Activated CD4-positive, alpha-beta T cell treated with anti-CD3 and anti-CD28 coated beads, Interleukin-2, amount 50 U/mL, for 24 hours (primary cell): ENCODE measurements at places on chromosomes 1 and 21.
A peak's percentile ranks its signal among the peaks of the same experiment; 100 is the strongest.

GRCh38 chr1:75234562-75234961 is 100.4 kb downstream of the LHX8 start:
- no peak for DNase-seq

GRCh38 chr1:165895451-165895871 is 68.0 kb downstream of the UCK2 start:
- DNase-seq: no peak

DNA sequence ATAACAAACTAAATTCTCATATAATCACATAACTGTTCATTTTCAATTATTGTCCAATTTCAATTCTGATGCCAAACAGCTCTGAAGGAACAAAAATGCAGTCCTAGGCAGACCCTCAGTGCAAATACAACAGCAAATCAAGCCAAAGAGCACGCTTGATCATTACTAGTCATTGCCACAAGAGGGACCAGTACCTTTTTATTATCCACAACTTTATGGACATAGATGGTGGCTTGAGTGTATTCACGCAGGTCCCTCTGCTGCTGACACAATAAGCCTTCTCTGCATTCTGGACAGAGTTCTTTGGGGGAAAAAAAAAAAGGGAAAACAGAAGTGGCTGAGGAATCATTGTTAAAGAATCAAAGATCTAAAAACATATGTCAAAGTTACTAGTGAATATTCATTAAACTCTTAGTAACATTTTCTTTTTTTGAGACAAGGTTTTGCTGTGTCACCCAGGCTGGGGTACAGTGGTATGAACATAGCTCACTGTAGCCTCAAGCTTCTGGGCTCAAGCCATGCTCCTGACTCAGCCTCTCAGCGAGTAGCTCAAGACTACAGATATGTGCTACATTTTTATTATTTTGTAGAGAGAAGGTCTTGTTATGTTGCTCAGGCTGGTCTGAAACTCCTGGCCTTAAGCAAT is 34.3 kb upstream of the RAP1GAP start:
- no peak for DNase-seq

DNA sequence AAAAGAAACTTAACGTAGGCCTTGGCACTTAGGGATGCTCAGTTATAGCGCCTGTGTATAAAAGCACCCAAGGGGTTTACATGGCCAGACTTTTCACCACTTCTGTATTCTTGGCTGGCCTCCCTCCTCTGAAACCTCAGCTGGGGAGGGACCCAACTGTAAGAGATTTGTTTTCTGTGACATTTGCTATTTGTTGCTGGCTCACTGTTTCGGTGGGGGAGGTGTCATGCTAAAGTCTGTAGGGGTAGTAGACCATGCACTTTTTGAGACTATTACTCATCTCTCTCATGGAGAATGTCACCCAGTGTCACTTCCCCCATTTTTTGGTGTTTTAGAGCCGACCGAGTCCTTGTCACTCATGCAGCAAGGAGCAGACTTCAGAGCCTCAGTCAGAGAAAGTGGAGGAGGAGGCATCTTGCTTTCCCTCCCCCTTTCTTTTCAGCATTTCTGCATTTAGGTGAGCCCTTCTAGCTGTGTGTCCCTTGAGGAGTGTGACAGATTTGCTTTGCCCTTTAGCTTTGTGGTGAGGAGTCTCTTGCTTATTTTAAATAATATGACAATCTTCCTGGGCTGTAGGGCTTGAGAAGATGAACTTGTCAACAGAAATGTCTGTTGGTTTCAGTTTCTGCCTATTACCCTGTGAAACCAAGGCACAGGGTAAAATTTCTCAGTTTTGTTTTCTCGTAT is 160.1 kb downstream of the FASLG start:
- DNase-seq: peak; percentile 55

- no peak for DNase-seq
Observed at GRCh38 chr1:200281201-200281835, 128.5 kb downstream of the ZNF281 start.

- DNase-seq: no peak
Observed at GRCh38 chr1:92310185-92310597, 11.3 kb downstream of the RPAP2 start.

GRCh38 chr1:25018943-25019336 is 88.9 kb upstream of the RUNX3 start:
- DNase-seq: no peak
